Stimulated activated naive CD4-positive, alpha-beta T cell (primary cell): ENCODE measurements at places on chromosomes 2 and 18.

GRCh38 chr2:229456091-229456490, 185.0 kb upstream of the PID1 start:
- DNase-seq, result no peak

DNA sequence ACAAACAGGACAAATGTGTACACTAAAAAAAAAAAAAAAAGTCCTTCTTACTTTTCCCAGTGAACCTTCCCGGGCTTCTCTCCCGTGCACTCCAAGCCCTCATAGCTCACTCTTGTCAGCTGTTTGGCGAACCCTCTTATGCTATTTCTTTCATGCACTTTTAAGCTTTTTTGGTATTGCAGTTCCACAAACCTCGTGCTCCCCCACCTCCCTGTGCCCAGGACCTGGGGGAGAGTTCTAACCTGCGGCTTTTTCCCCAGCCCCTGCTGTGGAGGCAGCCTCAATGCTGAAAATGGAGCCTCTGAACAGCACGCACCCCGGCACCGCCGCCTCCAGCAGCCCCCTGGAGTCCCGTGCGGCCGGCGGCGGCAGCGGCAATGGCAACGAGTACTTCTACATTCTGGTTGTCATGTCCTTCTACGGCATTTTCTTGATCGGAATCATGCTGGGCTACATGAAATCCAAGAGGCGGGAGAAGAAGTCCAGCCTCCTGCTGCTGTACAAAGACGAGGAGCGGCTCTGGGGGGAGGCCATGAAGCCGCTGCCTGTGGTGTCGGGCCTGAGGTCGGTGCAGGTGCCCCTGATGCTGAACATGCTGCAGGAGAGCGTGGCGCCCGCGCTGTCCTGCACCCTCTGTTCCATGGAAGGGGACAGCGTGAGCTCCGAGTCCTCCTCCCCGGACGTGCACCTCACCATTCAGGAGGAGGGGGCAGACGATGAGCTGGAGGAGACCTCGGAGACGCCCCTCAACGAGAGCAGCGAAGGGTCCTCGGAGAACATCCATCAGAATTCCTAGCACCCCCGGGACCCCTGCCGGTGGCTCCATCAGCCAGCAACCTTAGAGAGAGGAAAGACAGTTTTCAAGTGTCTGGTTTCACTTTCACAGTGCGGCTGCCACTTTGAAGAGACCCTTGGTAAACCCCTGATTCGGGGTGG, 826 bp downstream of the KCNE4 start:
- no peak for DNase-seq

DNA sequence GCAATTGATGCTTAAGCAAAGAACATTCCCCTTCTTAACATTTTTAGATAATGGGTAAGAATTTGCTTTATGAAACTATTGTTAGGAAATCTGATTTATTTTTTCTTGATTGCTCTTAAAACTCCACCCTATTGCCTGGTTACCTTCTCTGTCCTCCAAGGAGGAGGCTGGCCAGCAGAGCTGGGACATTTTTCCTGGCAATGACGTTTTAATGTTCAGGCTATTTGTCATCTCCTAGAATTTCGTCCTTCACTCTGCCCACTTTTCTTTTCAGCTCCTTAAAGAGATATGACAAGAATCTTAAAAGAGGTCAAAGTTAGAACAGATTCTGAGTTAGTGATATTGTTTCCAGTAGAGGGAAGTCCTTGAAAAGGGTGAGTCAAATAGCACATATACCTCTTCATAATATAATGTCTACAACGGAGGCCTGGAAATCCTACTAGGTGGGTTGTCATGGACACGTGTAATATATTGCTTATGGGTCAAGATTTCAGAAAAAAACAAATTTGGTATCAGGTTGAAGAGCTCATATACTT, 141.0 kb downstream of the CMPK2 start:
- DNase-seq, result no peak

DNA sequence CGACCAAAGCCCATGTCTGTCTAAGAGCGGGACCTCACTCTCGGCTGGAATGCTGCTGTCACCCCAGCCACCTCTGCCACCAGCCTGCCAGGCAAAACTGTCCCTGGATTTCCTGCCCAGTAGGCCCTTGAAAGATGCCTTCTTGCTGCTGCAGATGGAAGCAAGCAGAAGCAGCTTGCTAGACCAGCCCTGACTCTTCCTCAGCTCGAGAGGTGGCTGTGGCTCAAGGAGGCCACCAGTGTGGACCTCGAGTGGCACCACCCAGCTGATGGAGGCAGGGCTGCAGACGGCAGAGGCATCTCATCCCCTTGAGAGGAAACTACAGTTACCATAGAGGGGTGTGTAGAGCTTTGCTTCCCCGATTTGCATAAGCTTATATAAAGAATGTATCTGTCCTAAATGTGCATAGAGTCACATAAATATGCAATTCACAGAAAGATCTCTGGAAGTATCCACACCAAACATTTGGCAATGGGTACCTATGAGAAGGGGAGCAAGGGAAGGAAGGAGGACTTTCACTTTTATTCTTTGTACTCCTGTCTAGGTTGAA, 20.6 kb downstream of the ADCY3 start:
- DNase-seq, result no peak

- no peak for DNase-seq
Observed at GRCh38 chr2:27309651-27310050, 1.4 kb upstream of the UCN start.

DNA sequence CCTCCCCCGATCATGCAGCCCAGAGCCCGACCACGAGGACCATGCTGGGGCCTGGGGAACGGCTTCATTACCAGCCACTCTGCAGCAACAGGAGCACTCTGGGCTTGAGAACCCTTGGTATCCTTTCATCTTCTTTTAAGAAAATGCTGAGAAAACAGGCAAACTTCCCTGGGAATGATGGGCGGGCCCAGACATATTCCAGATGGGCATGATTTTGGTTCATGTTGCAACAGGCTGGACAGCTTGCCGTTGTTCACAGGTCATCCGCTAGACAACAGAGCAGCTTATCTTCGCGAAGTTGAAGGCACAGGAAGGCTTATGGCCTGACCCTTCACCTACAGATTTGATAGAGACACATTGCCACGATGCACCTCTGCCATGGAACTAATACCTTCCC, 121.0 kb downstream of the KLHL29 start:
- no peak for DNase-seq

DNA sequence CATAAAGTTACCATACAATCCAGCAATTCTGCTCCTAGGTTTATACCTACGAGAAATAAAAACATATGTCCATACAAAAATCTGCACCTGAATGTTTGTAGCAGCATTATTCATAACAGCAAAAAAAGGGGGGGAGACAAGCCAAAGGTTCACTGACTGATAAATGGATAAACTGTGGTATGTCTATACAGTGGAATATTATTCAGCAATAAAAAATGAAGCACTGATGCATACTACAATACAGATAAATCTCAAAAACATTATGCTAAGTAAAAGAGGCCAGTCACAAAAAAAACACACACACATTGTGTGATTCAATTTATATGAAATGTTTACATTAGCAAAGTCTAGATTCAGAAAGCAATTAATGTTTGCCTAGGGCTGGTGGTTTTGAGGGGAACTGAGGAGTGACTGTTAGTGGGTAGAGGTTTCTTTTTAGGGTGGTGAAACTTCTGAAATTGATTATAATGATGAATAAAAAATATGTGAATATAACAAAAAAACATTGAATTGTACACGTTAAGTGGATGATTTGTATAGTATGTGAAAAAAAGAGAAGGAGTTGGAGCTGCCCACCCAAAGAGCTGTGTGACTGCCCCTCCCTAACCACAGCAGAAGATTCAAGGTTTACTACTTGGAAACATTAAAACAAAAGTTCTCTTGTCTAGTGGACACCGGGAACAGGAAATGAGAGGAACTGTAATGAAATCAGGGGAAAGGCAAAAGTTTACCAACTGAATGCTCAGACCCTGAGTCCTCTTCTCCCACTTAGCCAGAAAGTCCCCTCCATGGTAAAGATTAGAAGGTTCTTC, 13.4 kb downstream of the COLEC12 start:
- no peak for DNase-seq

DNA sequence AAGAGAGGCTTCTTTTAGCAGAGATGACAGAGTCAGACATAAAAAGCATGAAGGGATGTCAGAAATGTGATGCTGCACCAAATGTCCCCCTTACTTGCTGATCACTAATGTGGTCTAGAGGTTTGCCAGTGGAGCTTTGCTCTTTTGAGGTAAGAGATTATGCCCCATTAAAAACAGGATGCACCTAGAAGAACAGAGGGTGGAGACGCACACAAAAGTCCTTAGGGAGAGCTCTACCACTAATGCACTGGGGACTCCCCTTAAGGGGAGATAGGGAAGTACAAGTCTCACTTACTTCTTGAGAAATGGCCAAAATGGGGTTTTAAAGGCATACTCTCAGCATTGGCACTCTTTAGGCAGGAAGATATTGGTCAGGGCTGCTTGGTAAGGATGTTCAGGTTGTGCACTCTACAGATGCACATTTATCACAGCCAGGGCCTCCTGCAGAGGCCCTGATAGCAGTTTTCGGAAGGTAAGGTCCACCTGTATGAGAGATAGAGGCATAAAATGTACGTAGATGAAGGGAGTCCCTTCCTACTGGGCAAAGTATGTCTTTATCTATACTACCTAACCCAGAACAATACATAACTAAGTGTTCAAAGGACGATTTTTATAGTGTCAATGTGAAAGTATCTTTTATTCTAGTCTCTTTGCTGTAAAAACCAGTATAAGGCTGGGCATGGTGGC, 17.0 kb upstream of the SCYGR1 start:
- no peak for DNase-seq

DNA sequence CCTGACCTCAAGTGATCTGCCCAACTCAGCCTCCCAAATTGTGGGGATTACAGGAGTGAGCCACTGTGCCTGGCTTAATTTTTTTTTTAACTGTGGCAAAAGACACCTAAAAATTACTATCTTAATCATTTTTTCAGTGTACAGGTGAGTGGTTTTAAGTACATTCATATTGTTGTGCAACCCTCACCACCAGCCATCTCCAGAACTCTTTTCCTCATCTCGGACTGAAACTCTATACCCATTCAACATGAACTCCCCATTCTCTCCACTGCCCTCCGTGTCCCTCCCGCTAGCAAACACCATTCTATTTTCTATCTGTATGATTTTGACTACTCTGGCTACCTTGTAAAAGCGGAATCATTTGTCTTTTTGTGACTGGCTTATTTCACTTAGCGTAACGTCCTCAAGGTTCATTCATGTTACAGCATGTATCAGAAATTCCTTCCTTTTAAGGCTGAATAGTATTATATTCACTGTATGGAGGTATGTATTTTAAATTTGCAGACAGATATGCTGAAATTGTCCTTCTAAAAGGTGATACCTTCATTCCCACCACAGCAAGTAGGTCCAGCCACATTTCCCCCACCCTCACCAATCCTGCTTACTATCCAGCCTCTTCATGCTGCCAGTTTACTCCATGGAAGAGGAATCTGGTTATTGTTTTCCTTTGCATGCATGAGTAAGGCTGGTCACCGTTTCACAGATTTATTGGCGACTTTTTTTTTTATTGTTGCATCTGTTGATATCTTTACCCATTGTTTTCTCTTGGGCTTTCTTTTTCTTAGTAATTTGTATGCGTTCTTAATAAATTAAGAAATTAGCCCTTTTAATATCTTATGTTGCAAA, 40.6 kb upstream of the ANXA4 start:
- DNase-seq, result no peak

DNA sequence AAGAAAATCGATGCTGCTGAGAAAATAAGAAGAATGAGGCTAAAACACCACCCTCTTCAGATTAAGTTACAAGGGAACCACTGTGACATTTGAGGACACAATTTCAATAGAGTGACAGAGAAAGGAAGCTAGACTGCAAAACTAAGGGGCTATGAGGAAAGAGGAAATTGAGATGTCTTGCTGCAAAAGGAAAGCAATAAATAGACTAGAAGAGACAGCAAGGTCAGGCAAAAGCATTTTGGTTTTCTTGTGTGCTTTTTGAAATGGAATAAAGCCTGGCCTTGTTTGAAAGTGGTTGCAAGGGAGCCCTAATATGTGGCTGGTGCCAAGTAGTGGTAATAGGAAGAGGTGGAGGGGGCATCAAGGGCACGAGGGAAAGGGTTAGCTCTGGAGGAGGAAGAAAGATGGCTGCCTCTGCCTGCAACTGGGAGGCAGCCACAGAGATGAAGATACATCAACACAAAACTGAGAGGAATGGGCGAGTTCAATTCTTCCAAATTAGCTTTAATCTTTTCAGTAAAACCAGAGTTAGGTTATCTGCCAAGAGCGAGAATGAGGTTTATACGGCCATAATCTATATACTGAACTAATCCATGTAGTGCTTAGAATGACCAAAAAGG, 1.2 kb upstream of the MRO start:
- no peak for DNase-seq

- DNase-seq, result no peak
Observed at GRCh38 chr2:229412686-229413085, 141.6 kb upstream of the PID1 start.

- no peak for DNase-seq
Observed at GRCh38 chr18:74529811-74530583, 4.3 kb upstream of the CNDP1 start.

DNA sequence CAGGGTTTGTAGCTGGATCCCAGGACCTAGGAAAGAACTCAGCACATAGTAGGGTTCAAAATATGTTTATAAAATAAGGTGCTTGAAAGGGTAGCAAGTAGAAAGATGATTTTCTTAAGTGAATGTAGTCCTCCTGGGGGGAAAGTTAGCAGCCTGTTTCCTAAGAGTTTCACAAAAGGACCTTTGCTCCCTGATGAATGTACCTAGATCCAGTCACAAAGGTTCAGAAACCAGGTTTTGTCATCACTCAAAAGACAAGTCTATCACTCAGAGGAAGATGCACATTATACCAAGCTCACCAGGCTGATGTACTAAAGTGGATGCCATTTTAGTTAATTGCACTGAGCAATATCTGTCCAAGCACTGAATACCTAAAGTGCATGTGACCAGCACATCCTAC, 378.2 kb downstream of the BCL11A start:
- DNase-seq, result no peak

GRCh38 chr2:1427086-1427485, 13.8 kb downstream of the TPO start:
- DNase-seq, result no peak

GRCh38 chr2:675460-675859, 1.7 kb downstream of the TMEM18 start:
- no peak for DNase-seq

DNA sequence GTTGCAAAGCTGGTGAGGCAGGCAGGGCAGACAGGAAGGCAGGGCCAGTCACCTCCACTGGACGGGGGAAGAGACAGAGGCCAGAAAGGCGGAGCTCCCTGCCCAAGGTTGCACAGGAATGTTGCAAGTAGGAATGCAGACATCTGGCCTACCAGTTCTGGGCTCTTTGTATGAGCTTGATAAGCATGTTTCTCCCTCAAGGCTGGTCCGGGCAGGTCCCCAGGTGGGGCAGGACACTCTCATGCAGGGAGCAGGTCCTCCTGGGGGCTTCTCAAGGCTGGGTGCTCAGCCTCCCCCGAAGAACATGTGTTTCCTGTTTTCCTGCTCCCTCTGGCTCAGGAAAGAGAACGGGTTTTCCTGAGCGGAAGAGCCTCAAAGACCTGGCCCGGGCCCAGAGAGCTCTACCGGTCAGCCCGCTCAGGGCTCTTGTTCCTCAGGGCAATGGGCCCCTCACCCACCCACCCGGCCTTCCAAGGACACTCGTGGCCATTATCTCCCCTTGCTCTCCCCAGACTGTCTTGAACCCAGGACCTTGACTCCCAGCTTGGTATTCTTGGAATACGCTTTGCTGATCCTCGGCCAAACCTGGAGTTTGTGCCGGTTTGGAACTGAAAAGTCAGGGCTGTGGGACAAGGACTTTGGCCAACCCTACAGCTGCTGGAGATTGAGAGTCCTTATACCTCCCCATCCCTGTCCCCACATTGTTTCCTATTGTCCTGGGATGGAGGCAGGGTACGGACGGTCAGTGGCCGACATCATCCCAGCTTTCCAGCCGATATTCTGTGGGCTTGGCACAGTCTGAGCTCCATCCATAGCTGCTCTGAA, 87.7 kb upstream of the HAAO start:
- no peak for DNase-seq
